ENCODE measurements at places on chromosomes 2 and 18. TPM values are rescaled to one million over a fixed set of nuclear protein-coding genes. Genes with fewer than 3 reads are reported as not detected.

DNA sequence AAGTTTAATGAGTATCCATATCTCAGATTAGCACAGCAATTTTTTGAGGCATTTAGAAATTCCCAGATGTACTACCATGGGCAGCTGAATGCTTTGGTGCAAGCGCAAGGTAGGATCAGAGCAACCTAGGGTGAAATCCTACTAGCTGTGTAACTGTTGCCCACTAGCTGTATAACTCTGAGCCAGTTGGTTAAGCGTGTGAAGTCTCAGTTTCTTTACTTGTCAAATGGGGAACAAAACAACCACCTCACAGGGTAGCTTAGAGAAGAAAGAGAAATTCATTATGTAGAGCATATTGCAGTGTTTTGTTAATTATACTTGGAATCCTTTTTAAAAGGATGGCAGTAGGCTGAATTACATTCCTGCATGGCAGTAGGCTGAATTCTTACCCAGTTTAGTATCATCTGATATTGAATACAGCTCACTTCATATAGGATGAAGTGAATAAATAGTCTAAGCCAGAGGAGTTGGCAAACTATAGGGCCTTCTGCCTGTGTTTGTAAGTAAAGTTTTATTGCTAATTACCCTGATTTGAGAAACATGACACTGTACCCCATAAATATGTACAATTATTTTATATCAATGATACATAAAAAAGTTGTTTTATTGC is 180.7 kb downstream of the PLCL1 start:
- no peak for DNase-seq

DNA sequence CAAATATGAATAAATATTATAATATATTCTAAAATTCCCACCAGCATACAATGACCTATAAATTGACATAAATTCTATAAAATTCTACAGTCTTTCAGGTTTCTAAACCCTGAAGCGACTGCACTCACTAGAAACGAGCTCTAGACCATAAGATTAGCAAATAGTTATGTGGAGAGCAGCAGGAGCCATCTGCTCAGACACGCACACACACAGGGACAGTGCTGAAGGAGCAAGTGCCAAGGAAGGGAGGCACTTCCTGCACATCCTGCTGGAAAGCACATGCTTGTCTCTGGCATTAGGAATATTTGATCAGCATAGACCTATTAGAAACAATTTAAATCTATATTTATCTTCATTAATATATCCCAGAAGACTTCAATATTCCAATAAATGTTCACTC is 713.9 kb upstream of the CDH2 start:
- no peak for DNase-seq

DNA sequence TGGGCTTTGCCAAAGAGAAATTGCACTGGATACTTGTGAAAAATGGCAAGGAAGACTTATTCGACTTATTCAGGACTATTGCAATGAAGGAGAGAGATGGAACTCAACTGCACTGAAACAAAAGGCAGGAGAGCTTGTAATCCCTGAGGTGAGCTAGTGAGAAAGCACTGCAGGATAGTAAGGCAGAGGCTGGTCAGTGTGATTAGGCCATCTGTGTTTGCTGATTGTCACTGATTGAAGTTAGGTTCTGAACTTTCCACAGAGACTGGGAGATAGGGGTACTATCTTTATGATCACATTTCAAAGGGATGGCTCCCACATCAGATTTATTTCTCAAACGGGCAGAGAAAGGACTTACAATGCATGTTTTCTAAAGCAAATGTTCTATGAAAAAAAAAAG is 82.9 kb downstream of the SERPINB8 start:
- no peak for DNase-seq

DNA sequence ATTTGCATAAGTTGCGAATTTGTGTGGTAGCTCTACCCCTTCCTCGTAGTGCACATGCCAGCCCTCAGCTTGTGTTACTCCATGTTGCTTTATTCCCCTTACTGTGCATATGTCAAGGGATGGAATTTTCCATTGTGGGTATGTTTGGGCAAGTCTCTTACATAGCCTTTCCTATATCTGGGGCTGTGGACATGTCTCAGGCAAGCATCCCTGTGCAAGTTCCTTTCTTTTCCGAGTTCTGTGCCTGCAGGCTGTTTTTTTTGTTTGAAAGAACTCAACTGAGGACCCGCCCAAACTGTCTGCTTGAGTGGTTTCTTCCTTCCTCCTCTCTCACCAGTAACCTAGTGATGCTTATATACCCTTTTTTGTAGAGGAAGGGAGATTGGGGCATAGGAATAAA is 1739.1 kb upstream of the PIK3C3 start:
- DNase-seq = no peak

DNA sequence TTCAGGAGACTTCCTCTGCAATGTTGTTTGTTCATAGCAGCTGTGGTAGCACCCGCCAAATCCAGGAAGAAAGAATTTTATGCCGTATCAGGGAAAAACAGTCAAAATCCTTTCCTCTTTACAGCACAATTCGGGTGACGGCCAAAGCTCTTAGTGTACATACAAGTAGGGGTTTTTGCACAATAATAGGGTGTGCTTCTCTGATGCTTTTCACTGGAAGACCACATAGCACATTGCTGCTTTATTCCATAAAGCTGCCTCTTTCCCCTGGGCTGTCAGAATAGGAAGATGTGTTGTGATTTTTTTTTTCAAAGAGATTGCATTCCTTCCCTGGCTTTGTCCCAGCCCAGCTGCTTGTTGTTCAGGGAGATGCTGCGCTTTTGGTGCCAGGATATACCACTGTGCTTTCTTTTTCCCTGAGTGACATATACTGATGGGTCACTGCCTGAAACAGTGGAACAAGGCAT is 27.2 kb upstream of the LANCL1 start:
- DNase-seq = no peak

DNA sequence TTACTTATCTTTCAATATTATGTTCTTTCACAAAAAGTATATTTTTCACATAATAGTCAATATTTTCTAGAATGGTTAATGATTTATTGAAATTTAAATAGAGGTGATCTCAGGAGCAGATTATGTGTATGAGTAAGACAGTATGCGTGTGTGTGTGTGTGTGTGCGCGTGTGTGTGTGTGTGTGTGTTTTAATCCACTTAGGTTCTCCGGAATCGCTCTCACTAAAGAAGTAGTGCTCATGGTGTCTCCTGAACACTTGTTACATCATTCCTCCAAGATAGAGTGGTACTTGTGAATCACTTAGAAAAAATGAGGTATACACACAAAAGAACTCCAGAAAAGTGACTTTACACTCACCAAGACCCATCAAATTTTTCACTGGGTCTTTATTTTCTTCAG is 91.0 kb upstream of the KCNH7 start:
- no peak for DNase-seq

Gene TEX261
- 33.0 TPM for total RNA-seq

Gene MOGAT1
- not detected for total RNA-seq

Gene SEMA4F
- 18.1 TPM for total RNA-seq

GRCh38 chr2:160168878-160169277 is 31.2 kb downstream of the ITGB6 start:
- DNase-seq = no peak
